Cortex of kidney (tissue), 1 donor: ENCODE measurements at places on chromosomes 2 and 18.

- no peak for DNase-seq
These were observed 46.1 kb downstream of the DNMT3A start for GRCh38 chr2:25295621-25296020.

DNA sequence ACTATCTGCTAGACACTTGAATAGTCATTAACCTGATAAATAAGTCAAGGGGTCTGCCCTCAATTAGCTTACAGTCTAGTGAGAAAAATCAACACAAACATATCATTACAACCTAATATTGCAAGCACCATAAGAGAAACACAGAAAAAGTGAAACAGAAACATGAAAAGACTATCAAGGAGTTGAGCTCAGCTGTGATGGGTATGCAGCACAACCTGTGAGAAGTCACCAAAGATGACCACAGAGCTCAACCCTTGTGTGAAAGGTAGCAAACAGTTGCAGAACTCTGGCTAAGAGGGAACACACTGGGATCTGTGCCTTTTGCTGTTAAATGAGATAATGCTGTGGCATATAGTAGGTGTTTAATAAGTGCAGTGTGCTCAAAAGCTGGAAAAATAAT lies 11.7 kb downstream of the ZNF385B start:
- DNase-seq, result no peak

- DNase-seq, result no peak
These were observed 82.8 kb downstream of the LOXHD1 start for GRCh38 chr18:46574000-46574742.

DNA sequence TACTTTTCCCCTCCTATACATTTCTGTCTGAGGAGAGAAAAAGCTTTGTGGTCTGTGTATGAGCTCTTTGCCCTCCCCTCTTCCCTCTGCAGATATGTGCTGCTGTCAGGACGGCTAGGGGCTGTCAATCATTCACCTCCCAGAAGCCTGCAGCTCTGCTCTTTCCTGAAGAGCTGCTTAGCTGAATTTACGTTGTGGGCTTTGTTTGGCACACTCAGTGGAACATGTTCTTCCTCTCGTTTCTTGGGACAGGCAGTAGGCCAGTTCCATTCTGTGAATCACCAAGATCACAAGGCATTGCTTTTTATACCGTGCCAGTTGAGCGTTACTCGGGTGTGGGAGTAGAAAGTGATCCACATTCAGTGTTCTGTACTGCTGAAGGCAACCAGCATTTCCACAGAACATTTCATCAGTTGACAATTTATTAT lies 136.7 kb downstream of the LAMA3 start:
- no peak for DNase-seq

- no peak for DNase-seq
These were observed 282.8 kb upstream of the HS6ST1 start for GRCh38 chr2:128601298-128602037.

DNA sequence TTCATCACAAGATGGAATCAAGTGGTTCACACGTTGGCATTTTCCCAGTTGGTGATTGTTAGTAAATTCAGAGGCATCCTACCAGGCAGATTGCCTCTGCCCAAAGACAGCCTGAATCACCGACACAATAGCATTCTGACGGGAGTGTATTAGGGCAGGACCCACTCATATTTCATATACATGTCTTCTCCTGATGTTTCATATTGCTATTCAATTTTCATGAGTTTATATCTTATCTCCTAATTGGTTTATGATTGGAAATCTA lies 14.5 kb upstream of the BMP10 start:
- no peak for DNase-seq
